ENCODE measurements at places on chromosomes 13 and 19.

- ATAC-seq, result no peak
Measured at GRCh38 chr19:47518854-47519253, 4.0 kb upstream of the NAPA start.

DNA sequence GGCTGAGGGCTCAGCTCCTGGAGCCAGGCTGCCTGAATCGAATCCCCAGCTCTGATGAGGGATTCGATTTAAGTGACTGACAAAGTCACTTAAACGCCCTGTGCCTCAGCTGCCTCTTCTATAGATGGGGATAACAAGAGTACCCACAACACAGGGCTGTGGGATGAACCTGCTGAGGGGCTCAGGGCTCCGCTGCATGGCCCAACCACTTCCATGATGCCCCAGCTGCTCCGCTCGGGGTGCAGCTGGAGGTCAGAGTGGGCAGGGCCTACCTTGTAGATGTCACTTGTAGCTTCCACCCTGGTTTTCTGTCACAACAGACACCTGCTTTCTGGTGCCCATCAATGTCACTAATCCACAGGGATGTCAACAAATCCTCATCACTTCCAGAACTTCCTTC is 39.2 kb downstream of the STK24 start:
- no peak for ATAC-seq

DNA sequence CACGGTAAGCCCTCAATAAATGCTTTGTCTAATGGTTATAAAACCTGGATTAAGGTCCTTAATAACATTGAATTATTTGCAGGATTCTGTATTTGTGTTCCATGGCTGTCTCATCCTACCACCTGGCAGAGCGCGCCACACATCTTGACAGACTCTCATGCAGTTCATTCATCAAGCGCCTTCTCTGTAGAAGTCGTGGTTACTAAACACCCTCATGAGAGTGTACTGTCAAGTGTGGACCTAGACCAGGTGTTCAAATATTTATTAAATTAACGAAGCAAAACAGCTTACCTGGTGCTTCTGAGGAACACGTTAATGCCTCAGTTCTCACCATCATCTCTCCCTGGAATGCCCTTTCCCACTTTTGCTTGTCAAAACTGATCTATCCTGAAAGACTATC is 13.1 kb upstream of the FBXL3 start:
- no peak for ATAC-seq

DNA sequence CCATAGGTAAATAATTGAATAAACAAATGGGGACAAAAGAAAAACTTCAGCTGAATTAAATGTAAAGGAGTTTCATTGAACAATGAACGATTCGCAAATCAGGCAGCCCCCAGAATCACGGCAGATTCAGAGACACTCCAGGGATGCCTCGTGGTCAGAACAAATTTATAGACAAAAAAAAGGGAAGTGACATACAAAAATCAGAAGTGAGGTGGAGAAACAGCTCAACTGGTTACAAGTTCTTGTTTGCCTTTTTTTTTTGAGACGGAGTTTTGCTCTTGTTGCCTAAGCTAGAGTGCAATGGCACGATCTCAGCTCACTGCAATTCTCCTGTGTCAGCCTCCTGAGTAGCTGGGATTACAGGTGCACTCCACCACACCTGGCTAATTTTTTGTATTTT is 5.7 kb downstream of the ZNF566 start:
- no peak for ATAC-seq

DNA sequence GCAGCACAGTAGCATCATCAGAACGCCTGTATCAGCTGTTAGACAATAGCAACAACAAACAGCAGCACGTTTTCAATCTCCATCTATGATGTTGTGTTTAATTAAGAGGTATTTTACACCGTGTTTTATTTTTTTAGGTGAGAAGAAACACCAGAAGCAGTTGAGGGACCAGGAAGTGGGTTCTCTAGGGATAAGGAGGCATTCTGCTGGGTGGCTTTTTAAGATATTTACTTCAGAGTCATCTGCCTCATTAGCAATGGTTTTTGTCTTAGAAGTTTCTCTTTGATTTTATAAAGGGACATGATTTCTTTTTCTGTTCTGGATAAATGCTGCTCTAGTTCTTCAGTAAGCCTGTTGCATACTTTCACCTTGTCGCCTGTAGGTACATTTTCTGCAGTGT is 8.2 kb downstream of the CKAP2 start:
- no peak for ATAC-seq

DNA sequence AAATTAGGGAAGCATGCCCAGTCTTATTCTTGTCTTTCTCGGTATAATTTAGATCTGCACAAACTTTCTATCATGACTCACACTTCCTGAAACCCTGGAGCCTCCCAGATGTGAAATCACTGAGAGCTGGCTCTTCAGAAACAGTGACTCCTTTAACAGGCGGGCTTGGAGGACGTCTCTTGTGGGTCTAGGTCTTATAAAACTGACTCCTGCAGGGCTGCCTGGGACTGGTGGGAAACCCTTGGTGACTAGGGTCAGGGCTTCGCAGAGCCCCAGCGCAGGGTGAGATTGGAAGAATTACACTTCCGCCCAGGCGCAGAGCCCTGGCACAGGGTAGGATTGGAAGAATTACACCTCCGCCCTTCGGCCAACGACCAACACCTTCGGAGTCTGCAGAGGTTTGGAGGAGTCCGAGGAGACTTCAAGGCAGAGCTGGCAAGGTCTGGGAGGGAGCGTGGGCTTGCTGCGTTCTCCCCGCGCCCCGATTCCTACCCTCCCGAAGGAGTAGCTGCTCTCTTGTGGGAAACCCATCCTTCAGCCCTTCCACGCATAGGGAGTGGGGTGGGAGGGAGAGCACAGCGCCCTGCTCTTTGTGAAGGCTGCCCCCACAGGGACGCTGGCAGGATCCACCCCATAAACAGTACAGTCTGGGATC is 43.4 kb upstream of the MAP3K10 start:
- no peak for ATAC-seq

- ATAC-seq, result no peak
Measured at GRCh38 chr13:23087880-23088279, 92.9 kb upstream of the SGCG start.

- no peak for ATAC-seq
Measured at GRCh38 chr13:65112123-65112522, 2118.0 kb downstream of the PCDH9 start.

All from motor neuron (in vitro differentiated cells).